ENCODE measurements at places on chromosomes 13 and 19.

DNA sequence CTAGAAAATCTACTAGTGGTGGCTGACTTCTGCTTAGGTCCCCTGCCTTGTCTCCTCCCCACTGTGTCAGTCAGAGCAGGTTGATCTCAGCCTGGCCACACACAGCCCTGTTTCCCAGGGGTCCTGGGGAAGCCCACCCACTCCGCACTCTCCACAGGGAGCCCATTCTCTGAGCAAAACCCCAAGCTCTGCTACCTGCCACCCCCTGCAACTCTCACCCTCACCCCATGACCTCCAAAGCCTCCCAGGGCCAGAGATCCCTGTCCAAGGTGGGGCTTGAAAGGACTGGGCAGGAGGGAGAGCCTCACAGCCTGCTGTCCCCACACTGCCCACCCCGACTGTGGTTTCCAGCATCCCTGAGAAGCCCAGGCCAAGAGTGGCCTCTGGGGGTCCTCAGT, 58.8 kb upstream of the ZNF536 start:
- no peak for DNase-seq

DNA sequence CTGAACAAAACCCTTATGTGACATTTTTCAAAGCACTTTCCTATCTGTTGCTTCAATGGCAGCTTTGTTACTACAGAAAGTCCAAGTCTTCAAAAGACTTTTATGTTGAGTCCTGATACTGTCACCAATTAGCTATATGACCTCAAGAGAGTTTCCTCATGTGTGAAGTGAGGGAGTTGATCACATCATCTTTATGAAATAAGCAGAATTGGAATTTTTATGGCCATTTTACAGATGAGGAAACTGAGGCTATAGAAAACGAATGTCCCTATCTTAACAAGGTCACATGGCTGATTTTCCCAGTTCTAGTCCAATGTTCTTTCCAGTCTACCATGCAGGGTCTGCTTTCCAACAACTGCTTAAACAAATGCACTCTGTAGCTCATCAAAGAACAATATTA, 2.6 kb downstream of the TNFRSF19 start:
- no peak for DNase-seq

DNA sequence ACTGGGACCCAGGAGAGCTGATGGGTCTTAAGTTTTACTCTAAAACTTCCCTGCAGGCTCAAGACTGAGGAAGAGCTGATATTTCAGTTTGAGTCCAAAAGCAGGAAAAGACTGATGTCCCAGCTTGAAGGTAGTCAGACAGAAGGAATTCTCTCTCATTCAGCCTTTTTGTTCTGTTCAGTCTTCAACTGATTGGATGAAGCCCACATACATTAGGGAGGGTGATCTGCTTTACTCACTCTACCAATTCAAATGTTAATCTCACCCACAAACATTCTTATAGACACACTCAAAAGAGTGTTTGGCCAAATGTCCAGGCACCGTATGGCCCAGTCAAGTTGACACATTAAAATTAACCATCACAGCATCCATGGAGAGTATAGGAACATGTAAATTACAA, 173.5 kb downstream of the KCNRG start:
- DNase-seq = no peak

- DNase-seq = no peak
Measured at GRCh38 chr19:40398417-40399131, 8.6 kb upstream of the HIPK4 start.

GRCh38 chr19:45306040-45306439, 16.6 kb downstream of the CKM start:
- DNase-seq = no peak
